ENCODE measurements at places on chromosomes 5 and 9. TPM values are rescaled to one million over a fixed set of nuclear protein-coding genes. Genes with fewer than 3 reads are reported as not detected.

DNA sequence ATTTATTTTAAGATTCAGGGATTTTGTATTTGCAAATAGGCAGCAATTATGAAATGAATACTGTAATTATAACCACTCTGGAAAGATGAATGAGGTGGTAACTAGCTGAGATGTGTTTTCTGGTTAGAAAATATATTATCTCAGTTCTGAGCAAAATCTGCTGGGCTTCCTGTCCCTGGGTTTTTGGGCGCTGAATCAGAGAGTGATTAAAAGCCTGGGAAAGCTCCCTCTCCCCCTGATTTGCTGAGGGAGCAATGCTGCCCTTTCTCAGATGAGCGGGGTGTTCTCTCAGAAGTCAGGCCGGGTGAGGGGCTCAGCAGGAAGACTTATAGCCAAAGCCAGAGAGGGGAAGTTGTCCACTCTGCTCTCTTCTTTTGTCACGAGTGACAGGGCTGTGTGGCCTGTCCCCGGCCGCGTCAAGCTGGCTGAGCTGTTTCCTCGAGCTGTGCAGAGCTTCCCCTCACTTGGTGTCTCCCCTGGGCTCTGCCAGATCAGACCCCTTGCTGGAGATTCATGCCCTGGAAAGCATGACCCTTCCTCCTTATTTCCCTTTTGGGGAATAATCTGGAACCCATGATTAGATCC, 39.8 kb upstream of the PITX1 start:
- no peak for DNase-seq
- H3K4me3 ChIP-seq = no peak overlapping the region
- peaks cover 5% of the 10 kb centered on the region for H3K27me3 ChIP-seq
- no peaks in the 10 kb centered on the region for H3K36me3 ChIP-seq
- no peak overlapping the region for H3K27ac ChIP-seq

DNA sequence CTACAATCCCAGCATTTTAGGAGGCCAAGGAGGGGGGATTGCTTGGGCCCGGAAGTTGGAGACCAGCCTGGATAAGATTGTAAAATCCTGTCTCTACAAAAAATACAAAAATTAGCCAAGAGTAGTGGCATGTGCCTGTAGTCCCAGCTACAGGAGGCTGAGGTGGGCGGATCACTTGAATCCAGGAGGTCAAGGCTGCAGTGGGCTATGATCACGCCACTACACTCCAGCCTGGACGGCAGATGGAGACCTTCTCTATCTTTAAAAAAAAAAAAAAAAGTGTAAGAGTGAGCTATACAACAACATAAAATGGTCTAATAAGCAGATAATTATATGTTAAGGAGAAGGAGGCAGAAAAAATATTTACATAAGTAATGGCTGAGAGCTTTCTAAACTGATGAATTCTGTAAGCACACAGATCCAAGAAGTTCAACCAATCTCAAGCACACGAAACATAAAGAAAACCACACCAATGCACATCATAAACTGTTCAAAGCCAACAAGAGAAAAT, 23.0 kb downstream of the CDC14B start:
- no peak for DNase-seq
- H3K27ac ChIP-seq = no peak overlapping the region
- H3K36me3 ChIP-seq = no peaks in the 10 kb centered on the region
- no peaks in the 10 kb centered on the region for H3K4me1 ChIP-seq
- H3K4me3 ChIP-seq = no peak overlapping the region

DNA sequence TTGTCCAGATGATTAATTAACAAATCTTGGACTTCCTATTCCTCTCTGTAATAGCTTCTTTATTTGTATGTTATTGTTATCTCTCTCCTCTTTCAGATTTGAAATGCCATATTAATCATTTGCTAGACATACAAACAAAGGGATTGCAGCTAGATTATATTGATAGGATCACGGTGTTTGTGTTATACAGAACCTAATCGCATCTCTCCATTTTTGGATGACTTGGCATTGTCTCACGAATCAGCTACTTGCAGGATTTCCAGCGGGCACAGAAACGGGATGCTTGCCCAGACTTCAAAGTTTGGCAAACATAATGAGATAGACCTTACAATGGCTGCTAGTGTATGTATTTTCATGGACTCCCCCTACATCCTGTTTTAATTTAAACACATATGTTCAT, 368.1 kb downstream of the TLE4 start:
- H3K36me3 ChIP-seq = no peaks in the 10 kb centered on the region
- no peaks in the 10 kb centered on the region for H3K4me1 ChIP-seq
- no peak overlapping the region for H3K4me3 ChIP-seq
- peak; percentile 40 for DNase-seq

GRCh38 chr9:135116881-135117280, 29.4 kb downstream of the OLFM1 start:
- no peak overlapping the region for H3K27ac ChIP-seq
- H3K27me3 ChIP-seq = peaks cover 4% of the 10 kb centered on the region
- H3K4me3 ChIP-seq = no peak overlapping the region
- no peaks in the 10 kb centered on the region for H3K36me3 ChIP-seq
- DNase-seq = peak; percentile 16

DNA sequence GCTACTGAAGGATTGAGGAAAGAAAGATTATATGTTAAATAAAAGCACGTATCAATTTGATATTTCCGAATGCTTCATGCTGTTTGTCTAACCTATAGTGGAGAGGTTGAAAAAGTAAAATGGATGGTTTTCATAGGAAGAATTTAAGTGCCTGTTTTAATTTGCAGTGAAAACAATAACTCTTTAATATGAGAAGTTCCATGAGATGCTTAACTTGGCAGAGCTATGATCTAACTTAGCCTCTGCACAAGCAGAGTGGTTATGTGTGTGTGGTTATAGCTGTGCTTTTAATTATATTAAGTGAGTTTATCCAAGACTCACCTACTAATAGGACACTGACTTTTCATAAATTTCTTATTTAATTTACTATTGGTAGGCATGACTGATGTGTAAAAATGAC, 57.4 kb downstream of the AOPEP start:
- no peaks in the 10 kb centered on the region for H3K36me3 ChIP-seq
- H3K27me3 ChIP-seq = no peaks in the 10 kb centered on the region
- H3K27ac ChIP-seq = no peak overlapping the region
- H3K4me1 ChIP-seq = peaks cover 11% of the 10 kb centered on the region
- DNase-seq = no peak
- H3K4me3 ChIP-seq = no peak overlapping the region

- no peaks in the 10 kb centered on the region for H3K4me1 ChIP-seq
- no peaks in the 10 kb centered on the region for H3K36me3 ChIP-seq
- peaks cover 2% of the 10 kb centered on the region for H3K27me3 ChIP-seq
- no peak overlapping the region for H3K27ac ChIP-seq
- H3K4me3 ChIP-seq = no peak overlapping the region
Observed at GRCh38 chr9:94631599-94631998, 7.7 kb downstream of the FBP1 start.

- H3K27ac ChIP-seq = peak overlapping the region; percentile 60
- peak; percentile 63 for DNase-seq
- no peak overlapping the region for H3K4me3 ChIP-seq
- H3K27me3 ChIP-seq = no peaks in the 10 kb centered on the region
Observed at GRCh38 chr9:71663931-71664459, 104.3 kb downstream of the CEMIP2 start.

DNA sequence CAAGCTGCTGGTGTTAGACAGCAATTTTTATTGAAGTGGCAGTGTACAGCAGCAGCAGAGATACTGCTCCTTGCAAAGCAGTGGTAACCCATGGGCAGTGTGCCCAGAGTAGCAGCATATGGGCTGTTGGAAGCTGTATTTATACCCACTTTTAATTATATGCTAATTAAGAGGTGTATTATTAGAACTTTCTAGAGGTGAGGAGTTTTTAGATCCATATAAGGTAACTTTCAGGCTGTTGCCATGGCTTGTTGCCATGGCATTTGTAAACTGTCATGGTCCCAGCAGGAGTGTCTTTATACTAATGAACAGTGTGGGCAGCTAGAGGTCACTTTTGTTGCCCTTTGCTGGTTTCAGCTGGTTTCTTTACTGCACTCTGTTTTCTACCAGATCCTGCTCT, 3.7 kb upstream of the PJA2 start:
- DNase-seq = no peak
- no peaks in the 10 kb centered on the region for H3K27me3 ChIP-seq
- peak overlapping the region; percentile 23 for H3K27ac ChIP-seq
- H3K36me3 ChIP-seq = no peaks in the 10 kb centered on the region
- H3K4me1 ChIP-seq = peaks cover 8% of the 10 kb centered on the region
- H3K4me3 ChIP-seq = no peak overlapping the region

DNA sequence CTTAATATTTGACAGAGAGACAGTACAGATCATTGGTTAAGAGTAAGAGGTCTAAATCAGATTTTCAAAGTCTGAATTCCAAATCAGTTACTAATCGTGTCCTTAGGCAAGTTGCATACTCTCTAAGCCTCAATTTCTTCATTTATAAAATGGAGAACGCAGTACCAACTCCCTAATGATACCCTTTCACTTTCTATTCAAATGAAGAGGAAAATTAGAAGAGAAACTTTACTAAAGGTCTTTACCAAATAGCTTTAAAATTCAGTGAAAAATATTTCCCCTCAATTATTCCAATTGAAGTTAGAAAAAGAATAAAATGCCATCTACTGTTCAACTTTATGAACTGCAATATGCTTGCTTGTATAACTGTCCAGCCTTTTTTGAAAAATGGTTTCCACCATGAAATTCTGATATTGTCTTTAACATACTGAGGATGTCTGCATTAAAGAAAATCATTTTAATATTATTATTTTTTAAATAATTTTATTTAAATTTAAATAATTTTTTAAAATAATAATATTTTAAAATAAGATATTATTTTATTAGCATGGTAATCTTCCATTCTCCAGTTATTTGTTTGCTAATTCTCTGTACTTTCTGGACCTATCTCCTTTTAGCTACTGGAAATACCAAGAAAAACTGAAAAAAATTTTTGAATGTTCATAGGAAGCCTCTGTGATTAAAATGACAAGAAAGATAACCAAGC, 36.0 kb downstream of the POC5 start:
- no peaks in the 10 kb centered on the region for H3K4me1 ChIP-seq
- no peak overlapping the region for H3K4me3 ChIP-seq
- H3K27me3 ChIP-seq = no peaks in the 10 kb centered on the region
- DNase-seq = peak; percentile 75

- H3K27me3 ChIP-seq = no peaks in the 10 kb centered on the region
- DNase-seq = no peak
- H3K4me3 ChIP-seq = no peak overlapping the region
- no peaks in the 10 kb centered on the region for H3K36me3 ChIP-seq
- H3K4me1 ChIP-seq = no peaks in the 10 kb centered on the region
- no peak overlapping the region for H3K27ac ChIP-seq
Observed at GRCh38 chr9:69633716-69634115, 38.5 kb downstream of the APBA1 start.

- H3K27me3 ChIP-seq = peaks cover 10% of the 10 kb centered on the region
- no peaks in the 10 kb centered on the region for H3K36me3 ChIP-seq
- H3K27ac ChIP-seq = no peak overlapping the region
- no peak overlapping the region for H3K4me3 ChIP-seq
- H3K4me1 ChIP-seq = peaks cover 37% of the 10 kb centered on the region
Observed at GRCh38 chr9:134170532-134171315, 6.4 kb upstream of the RNU6ATAC start.

- H3K4me3 ChIP-seq = no peak overlapping the region
- H3K4me1 ChIP-seq = no peaks in the 10 kb centered on the region
Observed at GRCh38 chr9:8188723-8189407, 389.3 kb upstream of the DMAC1 start.

- H3K36me3 ChIP-seq = no peaks in the 10 kb centered on the region
- DNase-seq = no peak
- peaks cover 3% of the 10 kb centered on the region for H3K4me1 ChIP-seq
Observed at GRCh38 chr9:99472240-99472915, 250.3 kb downstream of the SEC61B start.

- no peak overlapping the region for H3K4me3 ChIP-seq
- H3K27me3 ChIP-seq = no peaks in the 10 kb centered on the region
- no peaks in the 10 kb centered on the region for H3K36me3 ChIP-seq
Observed at GRCh38 chr9:107740088-107740980, 250.8 kb upstream of the KLF4 start.

DNA sequence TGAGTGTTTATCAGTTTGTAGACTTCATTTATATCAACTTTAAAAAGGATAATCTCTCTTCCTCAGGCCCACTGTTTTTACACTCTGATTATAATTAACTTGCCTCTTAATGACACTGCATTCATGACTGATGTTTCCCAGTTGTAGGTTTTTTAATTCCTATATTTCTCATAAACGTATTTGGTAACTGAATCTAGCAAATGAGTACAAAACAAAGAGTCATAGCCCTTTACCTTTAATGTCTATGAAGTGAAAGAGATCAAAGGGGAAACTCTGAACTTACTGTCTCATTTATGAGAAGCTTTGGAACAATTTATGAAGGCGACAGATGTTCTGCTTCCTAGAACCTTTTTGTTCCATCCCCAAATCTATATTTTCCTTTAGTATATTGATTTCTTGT, 56.6 kb upstream of the ABCA1 start:
- H3K27ac ChIP-seq = no peak overlapping the region
- H3K4me1 ChIP-seq = no peaks in the 10 kb centered on the region

GRCh38 chr5:179668391-179668790, 12.4 kb downstream of the CBY3 start:
- no peak overlapping the region for H3K4me3 ChIP-seq
- no peaks in the 10 kb centered on the region for H3K4me1 ChIP-seq
- no peaks in the 10 kb centered on the region for H3K27me3 ChIP-seq
- H3K36me3 ChIP-seq = peaks cover 9% of the 10 kb centered on the region
- no peak overlapping the region for H3K27ac ChIP-seq

GRCh38 chr9:119956111-119956510, 586.9 kb upstream of the BRINP1 start:
- H3K27me3 ChIP-seq = no peaks in the 10 kb centered on the region
- H3K36me3 ChIP-seq = no peaks in the 10 kb centered on the region
- peak; percentile 41 for DNase-seq

GRCh38 chr9:27386571-27387091, 89.7 kb upstream of the EQTN start:
- DNase-seq = peak; percentile 63
- no peak overlapping the region for H3K4me3 ChIP-seq
- peaks cover 8% of the 10 kb centered on the region for H3K4me1 ChIP-seq
- no peaks in the 10 kb centered on the region for H3K36me3 ChIP-seq
- no peaks in the 10 kb centered on the region for H3K27me3 ChIP-seq

- H3K27me3 ChIP-seq = no peaks in the 10 kb centered on the region
- H3K4me1 ChIP-seq = no peaks in the 10 kb centered on the region
- no peaks in the 10 kb centered on the region for H3K36me3 ChIP-seq
- DNase-seq = no peak
- no peak overlapping the region for H3K27ac ChIP-seq
Observed at GRCh38 chr5:133041910-133042309, 9.9 kb upstream of the HSPA4 start.

- H3K27ac ChIP-seq = no peak overlapping the region
- no peaks in the 10 kb centered on the region for H3K27me3 ChIP-seq
- H3K4me1 ChIP-seq = peaks cover 13% of the 10 kb centered on the region
- no peak overlapping the region for H3K4me3 ChIP-seq
- DNase-seq = no peak
- no peaks in the 10 kb centered on the region for H3K36me3 ChIP-seq
Observed at GRCh38 chr9:84226126-84226525, 114.4 kb downstream of the SLC28A3 start.

- no peak for DNase-seq
- H3K36me3 ChIP-seq = no peaks in the 10 kb centered on the region
- no peak overlapping the region for H3K27ac ChIP-seq
- H3K4me1 ChIP-seq = no peaks in the 10 kb centered on the region
- H3K27me3 ChIP-seq = no peaks in the 10 kb centered on the region
Observed at GRCh38 chr5:55062039-55062779, 38.2 kb downstream of the GZMK start.

ANKRD31 gene
- 0.27 TPM for total RNA-seq

PCDHGC4 gene
- 1.8 TPM for total RNA-seq

IRX4 gene
- 0.13 TPM for total RNA-seq

IGFBPL1 gene
- 0.84 TPM for total RNA-seq

NUTM2F gene
- not detected for total RNA-seq

NMUR2 gene
- total RNA-seq = 0.18 TPM

SLC1A3 gene
- 19.5 TPM for total RNA-seq

Data from muscle of leg (tissue), 16 donors.